ENCODE measurements at places on chromosomes 1 and 21.

- no peak for DNase-seq
Observed at GRCh38 chr21:45306832-45307571, 19.3 kb upstream of the POFUT2 start.

- peak; percentile 17 for DNase-seq
Observed at GRCh38 chr1:151157067-151157531, 650 bp downstream of the TNFAIP8L2 start.

- no peak for DNase-seq
Observed at GRCh38 chr1:37438037-37438868, 36.1 kb upstream of the ZC3H12A start.

DNA sequence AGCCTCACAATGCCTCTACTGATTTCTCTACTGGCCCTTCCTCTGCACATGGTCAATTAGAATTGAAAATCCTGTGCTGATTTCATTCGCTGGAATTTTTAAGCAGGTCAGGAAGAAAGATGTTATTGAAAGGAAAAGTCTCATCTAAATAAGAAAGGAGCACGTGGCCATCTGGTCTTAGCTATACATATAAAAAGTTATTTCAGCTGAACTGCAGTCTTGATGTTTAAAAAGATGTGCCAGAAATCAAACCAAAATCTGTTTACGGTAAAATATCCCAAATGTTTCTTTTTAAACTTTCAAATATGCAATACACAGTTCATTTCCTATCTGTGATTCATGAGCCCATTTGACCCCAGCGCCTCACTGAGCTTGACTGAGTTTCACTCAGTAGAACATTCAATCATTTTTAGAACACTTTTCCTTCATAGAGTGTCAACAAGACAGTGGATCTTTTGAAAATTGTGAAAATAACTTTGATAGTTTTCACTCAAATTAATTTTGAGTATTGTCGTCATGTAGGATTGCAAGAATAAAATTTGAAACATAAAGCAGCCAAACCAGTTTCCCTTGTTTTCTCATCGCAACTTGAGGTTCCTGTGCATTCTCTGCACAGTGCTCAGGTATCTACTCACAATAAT, 293.6 kb downstream of the PTPRC start:
- DNase-seq = no peak

DNA sequence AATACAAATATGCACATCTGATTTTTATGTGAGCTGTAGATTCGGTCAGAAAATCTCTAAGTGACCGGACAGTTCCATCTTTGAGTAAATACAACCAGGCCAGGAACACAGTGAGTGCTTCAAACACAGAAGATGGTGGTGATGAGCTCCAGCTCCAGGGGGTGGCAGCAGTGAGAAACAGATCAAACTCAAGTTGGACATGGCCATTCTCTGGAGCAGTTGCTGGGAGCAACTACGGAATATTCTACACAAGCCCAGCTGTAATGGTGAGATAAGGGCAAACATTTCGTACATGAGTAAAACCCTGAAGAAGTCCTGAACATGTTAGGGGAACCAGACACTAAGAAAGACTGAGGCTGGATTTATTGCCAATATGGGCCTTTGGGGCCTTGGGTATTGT, 100.7 kb downstream of the BARHL2 start:
- no peak for DNase-seq

GRCh38 chr21:17777072-17777765, 41.9 kb downstream of the C21orf91 start:
- DNase-seq = no peak

- no peak for DNase-seq
Observed at GRCh38 chr1:219113261-219113660, 60.4 kb upstream of the LYPLAL1 start.

DNA sequence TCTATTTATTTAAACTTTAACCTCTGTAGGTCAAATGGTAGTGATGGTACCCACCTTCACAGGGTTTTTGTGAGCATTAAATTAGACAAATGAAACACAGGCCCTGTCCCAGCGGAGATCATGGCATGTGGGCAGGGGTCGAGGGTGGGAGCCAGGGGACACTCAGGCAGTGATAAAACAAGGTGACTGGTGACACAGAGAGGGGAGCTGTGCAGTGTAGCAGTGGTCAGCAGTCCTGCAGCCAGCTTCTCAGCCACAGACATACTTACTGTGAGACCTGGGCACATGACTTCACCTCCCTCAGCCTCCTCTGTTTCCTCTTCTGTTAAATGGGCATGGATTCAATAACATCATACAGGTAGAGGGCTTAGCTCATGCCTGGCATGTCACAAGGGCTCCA, 44.9 kb downstream of the SRRM1 start:
- no peak for DNase-seq

GRCh38 chr21:36790616-36791015, 91.7 kb downstream of the SIM2 start:
- no peak for DNase-seq

- DNase-seq = no peak
Observed at GRCh38 chr1:181765451-181766026, 282.2 kb downstream of the CACNA1E start.

GRCh38 chr1:58432851-58433668, 113.5 kb downstream of the OMA1 start:
- DNase-seq = no peak

DNA sequence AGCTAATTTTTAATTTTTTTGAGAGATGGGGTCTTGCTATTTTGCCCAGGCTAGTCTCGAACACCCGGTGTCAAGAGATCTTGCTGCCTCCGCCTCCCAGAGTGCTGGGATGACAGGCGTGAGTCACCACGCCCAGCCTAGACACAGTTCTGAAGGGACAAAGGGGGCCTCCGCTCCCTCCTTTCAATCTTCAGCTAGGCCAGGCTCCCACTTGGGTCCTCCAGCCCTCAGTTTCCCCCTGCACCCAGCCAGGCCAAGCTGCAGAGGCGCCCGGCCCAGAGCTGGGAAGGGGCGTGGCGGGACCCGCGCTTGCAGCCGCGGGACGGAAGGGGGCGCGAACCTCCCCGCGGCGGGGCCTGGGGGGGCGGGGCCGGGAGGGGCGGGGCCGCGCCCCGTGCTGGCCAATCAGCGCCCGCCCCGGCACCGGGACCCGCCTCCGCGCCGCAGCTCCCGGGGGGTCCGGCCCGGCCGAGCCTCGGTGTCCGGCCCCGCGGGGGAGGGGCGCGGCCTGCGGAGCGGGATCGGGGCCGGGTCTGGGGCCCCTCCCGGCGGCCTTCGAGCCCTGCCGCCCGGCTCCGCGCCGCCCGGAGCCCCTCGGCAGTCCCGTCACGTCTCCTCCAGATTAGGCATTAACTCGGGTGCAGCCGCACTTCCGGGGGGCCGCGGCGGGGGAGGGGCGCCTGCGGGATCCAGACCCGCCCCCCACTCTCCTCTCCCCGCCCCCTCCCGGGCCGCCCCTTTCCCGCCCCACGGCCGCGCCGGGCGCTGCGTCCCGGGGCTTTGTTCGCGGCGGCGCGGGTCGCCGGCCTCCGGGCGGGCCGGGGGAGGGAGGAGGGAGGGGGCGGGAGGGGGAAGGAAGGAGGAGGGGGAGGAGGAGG, 559 bp upstream of the AGRN start:
- DNase-seq = peak; percentile 62

GRCh38 chr1:84504580-84505492, 1.4 kb upstream of the SPATA1 start:
- no peak for DNase-seq

DNA sequence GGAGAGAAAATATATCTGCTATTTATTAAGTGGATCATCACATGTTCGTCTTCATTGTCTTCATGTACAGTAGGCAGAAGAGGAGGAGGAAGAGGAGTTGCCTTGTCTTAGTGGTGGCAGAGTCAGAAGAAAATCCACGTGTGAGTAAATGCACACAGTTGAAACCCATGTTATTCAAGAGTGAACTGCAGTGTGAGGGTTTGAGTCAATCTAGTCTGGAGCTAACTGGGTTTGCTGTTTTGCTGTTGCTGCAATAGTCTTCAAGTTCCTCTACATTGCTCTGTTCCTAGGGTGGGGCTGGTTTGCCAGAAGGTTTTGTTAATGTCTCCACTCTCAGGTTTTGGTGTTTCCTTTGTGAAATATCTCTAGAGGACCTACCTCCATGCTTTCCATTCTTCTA, 3.1 kb upstream of the CD1A start:
- DNase-seq = no peak

GRCh38 chr1:150109586-150109985, 40.1 kb upstream of the PLEKHO1 start:
- no peak for DNase-seq

DNA sequence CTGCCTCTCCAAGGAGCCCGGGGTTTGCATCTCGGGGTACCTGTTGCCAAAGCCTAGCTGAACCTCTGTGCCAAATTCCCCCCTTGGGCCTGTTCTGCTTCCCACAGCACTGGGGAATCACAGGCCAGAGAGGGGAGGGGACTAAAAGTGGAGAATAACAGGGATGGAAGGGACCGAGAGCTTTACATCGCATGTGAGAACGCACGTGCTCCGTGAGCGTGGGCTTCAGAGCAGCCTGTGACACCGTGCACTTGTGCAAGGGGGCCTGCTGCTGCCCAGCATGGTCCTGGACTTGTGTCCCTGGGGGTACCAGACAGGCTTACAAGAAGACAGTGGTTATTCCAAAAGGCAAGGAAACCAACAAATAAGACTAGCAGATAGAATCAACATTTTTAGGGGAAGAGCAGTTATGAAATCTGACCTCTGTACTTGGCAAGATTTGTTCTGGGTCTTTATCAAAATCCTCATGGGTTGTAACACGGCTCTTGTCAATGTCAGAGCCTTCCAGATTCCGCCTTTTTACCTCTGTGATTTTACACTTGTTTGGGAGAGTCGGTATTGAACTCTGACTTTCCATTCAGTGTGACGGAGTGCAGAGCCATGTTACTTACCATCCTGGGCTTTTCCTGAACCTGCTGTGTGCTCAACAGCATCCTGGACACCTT, 36.2 kb upstream of the TNFRSF1B start:
- no peak for DNase-seq

GRCh38 chr1:64686828-64687724, 57.8 kb upstream of the RAVER2 start:
- DNase-seq = no peak

DNA sequence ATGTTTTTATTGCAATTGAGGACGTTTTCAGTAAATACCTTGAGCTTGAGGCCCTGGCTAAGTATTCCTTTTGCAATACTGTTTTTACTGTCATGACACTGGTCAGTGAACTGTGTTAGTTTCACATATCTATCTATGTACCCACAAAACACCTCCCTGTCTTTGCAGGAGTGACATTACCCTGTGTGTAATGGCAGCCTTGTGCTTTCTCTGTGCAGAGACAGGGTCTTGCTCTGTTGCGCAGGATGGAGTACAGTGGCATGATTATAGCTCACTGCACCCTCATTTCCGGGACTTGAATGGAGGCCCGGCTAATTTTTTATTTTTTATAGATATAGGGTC, 8.9 kb downstream of the YBX1 start:
- no peak for DNase-seq

DNA sequence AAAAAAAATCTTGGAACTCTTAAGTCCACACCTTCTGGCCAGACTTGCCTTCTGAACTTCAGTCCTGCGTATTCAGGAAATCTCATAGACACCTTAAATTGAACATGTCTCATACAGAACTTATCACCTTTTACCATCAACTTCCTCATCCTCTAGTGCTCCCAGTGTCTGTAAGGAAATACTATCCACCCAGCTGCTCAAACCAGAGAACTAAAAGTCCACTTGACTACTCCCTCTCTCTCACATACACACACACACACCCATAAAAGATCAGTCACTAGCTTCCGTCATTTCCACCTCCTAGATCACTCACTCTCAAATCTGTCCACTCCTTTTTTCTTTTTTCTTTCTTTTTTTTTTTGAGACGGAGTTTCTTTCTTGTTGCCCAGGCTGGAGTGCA, 10.9 kb upstream of the CAP1 start:
- DNase-seq = no peak

GRCh38 chr1:85297855-85298629, 21.6 kb upstream of the BCL10 start:
- DNase-seq = no peak

DNA sequence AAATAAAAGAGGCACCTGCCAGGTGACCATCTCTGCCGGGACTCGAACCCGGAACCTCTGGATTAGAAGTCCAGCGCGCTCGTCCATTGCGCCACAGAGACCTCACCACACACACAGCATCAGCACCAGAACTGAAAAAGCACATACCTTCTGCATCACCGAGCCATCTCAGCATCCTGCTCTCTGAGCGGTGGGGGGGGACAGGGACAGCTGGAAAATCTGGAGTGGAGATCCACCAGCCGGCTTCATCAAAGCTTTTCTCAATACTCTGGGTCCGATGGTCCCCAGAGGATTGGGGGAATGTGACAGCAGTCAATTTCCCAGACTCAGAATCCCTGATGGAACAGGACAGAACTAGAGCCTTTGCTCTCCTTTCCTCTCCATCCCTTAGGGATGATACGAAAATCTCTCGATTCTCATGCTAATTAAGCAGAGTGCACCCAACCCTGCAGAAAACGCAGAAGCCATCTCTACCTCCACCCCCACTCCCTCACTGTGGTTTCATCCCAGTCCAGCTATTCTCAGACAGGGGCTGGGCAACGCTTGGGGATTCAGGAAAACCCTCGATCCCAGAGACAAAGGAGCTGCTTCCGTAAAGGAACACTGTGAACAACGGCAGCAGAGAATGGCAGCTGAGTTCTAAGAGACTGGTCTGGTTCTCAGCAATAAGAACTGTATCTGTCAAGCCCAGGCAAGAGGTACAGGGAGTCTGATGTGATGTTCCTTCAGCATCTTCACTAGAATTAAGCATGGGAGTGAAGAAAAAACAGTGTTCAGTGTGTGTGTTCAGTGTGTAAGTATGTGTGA, 29.6 kb upstream of the CADM3 start:
- no peak for DNase-seq

DNA sequence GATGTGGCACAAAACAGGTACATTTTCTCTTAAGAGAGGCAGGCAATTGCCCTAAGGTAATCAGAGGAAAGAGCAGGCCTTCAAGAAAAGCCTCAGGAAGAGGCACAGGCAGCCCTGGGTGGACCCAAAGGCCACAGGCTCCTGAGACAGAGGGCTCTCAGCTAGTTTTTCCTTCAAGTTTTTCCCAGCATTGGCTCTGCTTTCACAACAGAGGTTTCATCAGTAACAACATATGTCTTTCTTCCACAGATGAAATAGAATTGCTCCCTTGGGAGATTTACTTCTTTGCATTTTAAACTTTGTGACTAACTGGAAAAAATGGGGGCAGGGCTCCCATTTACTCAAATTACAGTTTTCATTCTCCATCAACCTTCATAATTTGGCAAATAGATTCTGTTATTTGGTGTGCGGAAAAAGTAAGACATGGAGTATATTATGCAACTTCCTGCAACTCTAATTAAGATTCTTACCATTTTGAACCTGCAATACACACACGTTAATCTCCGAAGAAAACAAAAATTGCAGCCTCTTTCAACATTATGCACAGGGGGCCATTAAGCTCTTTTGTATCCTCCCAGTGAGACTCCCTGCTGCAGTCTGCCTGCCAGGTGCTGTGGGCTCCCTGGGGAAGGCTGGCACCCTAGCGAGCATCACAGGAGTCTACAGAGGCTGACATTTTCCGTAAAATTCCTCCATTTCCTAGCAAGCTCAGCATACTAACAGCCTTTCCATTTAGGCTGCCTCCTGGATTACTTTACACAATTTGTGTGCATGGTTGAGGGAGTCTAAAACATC, 282.3 kb downstream of the USH2A start:
- DNase-seq = no peak

GRCh38 chr1:180168786-180169639, 14.3 kb downstream of the QSOX1 start:
- no peak for DNase-seq
